ENCODE measurements at places on chromosomes 7 and 10.

GRCh38 chr10:131891929-131892805, 8.6 kb upstream of the PPP2R2D start:
- DNase-seq, result no peak

GRCh38 chr7:124009321-124009720, 23.5 kb downstream of the TMEM229A start:
- DNase-seq, result no peak

DNA sequence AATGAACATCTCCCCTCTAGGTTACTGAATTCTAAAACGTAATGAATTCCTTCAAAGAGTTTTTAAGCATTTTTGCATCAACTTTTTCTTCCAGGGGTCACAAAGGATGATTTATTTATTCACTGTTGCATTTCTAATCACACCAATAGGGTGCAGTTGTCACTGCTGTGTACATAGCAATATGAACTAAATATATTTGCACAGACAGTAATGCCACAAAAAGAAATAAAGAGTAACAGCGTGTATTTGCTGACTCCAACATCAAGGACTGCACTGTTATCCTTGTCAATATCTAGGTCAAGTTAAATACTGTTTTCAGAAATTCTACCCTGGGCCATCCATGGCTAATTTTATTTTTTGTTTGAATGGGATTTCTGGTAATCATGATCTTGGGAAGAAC, 138.0 kb downstream of the FRMD4A start:
- no peak for DNase-seq

DNA sequence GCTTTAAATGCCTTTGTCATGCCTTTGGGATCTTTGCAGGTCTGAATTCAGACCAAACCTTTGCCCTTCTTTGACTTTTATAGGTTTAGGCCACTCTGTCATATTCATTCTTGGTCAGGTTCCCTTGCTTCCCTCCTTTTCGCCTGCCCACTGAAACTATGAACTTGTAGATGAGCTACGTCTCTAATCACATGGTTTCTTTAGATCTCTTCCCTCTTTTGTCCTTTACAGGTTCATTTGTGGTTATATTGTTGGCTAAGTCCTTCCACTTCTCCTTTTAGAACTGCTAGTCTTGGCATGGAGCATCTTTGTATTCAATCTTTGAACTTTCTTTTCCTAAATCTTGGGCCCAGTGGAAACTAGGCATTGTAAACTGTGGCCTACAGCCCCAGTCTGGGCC, 104.0 kb upstream of the ZEB1 start:
- no peak for DNase-seq

DNA sequence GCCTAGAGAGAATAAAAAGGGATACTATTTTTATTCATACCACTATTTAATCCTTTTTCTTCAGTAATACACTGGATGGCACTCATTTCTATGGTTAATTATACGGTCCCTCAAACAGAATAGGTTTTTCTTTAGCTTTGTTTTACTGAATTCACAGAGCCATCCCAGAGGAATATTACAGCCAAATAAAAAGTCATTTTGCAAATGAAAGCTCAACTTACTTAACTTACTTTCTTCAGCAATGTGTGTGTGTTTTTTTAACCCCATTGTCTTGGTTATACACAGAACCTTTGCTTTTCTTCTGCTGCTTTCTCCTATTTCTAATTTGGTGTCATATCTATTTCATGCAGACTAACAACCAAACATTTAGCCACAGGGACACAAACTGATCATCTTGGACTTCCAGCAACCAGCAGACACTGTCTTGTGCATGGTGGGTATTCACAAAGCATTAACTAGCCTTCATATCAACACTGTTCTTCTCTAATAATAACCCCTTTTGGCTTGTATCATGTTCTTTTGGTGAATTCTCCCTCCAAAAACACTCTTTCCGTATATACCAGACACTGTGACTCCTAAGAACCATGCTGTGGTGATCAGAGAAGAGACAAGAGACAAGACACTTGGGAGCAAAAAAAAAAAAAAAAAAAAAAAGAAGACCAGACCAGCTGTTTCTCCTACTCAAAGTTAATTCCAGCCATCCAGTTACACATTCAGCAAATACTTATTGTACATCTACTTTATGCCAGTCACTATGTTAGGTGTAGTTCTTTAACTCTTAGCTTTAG, 40.4 kb downstream of the PIP4K2A start:
- no peak for DNase-seq

DNA sequence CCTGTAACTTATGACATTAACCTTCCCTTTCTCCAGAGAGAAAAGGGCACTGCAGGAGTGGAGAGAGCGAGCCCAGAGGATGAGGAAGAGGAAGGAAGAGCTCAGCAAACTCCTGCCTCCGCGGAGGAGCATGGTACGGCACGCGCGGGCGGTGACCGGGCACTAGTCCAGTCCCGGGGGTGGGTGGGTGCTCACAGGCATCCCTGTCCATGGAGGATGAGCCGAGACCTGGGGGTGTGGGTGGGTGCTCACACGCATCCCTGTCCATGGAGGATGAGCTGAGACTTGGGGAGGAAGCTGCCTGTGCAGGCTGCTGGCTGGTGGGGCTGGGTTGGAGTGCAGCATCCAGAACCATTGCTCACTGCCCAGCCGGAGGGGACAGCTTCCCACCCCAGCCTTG, 23.8 kb downstream of the LRRC27 start:
- DNase-seq, result no peak

DNA sequence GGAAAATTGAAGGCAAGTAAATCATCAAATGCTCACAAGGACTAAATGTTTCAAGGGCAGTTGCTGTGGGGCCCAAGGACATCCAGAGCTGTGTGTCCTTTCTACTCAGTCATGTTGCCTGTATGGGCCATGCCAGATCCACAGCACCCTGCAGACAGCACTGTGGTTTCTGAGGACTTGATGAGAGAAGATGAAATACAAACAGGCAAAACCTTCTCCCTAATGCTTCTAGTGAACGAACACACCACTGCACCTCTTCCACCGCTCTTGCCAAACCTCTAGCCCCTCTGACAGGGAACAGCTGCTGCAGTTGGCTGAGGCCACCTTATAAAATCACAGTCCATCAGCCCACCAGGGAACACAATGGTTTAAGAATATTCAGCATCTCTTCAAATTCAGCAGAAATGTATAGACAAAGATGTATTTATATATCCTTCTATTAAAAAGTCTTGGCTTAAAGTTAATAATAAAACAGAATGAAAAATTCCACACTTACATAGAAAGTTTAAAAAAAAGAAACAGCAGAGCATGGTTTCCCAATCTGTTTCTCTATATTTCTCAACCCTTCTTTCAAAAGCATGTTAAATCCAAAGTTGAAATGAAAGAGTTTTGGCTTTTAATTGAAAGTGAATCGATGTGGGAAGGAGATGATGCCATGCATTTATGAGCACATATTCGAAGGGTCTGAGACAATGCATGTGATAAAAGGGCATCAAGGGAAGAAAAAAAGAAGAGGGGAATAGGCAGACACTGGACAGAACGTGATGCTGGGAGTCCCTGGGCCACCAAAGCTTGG, 14.0 kb downstream of the CYP3A7 start:
- no peak for DNase-seq

DNA sequence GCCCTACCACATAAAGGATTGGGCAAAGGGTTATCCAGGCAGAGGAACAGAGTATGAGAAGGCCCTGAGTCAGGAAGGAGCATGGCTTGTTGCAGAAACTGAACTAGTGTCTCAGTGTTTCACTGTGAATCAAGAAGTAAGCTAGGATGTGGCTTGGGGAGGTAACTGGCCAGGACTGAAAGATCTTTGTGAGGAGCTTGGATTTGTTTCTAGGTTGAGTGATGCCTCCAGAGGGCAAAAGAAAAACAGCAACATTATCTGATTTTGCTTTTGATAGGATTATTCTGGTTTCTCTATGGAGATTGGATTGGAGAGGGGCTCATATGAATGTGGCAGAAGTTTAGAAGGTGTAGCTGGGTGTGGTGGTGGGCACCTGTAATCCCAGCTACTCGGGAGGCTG, 137.9 kb upstream of the HDAC9 start:
- DNase-seq, result no peak

GRCh38 chr7:116957874-116958273, 4.6 kb downstream of the ST7 start:
- no peak for DNase-seq

DNA sequence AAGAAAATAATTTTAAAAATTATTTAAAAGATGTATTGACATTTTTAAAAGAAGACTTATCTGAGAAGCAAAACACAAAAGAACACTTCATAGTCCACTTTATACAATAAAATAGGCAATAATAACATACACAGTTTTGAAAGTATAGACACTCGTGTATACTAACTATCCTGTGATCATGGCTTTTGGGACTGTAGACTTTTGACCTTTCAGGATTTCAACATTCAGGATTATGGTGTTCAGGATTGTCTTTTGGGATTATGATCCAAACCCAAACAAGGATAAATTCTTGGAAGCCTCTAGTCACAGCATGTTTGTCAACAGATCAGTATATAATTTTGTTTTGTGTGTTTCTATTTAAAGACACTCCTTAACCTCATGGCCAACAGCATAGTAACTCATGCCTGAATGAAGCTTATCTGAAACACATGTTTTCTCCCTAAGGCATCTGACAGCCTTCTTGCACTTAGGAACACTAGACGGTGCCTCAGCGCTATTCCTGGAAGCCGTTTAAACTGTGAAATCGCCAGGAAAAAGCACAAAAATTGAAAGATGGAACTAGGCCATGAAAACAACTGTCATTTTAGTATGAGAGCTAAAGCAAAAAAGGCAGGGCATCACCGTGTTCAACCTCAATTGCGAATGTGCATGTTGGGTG, 29.9 kb downstream of the GSAP start:
- peak; percentile 44 for DNase-seq

GRCh38 chr7:158472596-158472995, 115.0 kb downstream of the PTPRN2 start:
- DNase-seq, result no peak

DNA sequence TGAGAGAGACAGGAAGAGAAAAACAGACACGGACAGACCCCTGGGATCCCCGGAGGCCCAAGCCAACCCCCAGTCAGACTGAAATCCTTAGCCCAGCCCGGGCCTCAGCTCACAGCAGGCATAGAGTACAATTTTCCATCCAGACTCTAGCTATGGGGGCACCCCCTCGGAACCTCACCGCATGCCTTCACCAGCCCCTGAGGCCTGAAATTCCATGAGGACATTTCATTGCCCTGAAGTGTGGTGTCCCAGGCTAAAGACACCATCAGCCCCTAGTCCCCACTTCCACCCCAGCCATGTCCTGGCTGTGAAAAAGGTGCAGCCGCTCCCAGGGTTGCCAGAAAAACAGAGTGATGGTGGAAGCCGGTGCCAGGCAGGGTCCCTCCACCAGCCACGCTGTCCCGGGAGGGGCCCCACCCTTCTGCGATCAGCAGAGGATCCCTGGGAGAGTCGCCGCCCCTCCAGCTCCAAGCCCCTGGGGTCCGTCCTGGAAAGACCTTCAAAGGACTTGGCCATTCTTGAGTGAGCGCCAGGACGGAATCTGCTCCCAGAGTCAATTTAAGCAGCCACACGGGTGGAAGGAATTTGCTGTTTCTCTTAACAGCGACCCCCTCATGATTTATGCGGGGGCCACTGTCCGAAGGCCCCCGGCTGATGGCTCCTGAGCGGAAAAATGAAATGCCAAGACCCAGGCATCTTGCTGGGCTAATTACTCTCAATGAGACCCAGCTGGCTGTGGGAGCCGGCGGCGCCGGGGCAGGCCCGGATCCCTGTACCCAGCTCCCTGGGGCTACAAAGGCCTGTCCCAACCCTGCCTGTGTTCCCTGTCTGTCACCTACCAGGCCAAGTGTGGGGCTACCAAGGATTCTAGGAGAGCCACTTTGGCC, 23.2 kb downstream of the MYL10 start:
- DNase-seq, result no peak

GRCh38 chr10:6406220-6407033, 173.6 kb downstream of the PRKCQ start:
- DNase-seq, result no peak

DNA sequence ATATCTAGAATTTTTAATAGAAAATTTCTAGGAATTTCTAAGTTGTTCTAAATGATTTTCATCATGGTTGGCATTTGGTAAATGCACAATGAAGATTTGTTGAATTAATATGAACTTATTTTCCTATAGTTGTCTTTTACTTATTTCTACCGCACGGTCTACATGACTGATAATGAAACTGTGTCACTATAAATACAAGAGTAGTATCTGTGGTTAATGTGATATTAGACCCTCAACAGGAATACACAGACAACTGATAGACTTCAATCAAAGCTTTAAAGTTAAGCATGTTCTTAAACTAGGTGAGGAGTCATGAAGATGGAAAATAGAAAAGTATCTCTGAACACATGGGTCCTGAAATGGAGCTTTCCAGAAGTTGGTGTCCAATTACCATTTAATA, 297.9 kb upstream of the ETV1 start:
- DNase-seq, result no peak

- no peak for DNase-seq
Observed at GRCh38 chr7:70512761-70513160, 619.2 kb upstream of the GALNT17 start.

DNA sequence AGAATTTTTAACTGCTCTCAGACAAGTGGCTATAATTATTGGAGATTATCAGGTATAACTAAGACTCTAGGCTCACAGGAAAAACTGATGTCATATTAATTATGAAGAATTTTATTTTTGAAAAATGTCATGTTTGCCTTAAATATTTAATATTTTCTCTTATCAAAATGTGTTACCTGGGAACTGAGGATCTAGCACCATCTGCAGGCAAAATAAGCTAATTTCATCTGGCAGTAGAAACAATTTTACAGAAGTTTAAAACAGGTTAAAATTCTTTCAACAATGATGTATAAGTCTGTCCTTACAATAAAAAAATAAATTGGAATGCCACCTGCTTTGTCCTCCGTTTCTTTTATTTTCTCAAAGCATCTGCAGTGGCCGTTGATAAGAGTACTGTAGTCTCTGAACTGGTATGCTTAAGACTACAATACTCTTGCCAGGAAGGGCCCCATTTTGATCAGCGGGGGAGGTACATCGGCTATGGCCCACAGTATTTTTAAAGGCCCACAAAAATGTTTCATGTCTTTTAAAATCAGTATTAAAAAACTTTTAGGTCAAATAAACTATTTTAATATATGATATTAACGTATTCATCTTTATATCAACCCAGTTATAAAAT, 81.3 kb downstream of the VWDE start:
- DNase-seq, result no peak

DNA sequence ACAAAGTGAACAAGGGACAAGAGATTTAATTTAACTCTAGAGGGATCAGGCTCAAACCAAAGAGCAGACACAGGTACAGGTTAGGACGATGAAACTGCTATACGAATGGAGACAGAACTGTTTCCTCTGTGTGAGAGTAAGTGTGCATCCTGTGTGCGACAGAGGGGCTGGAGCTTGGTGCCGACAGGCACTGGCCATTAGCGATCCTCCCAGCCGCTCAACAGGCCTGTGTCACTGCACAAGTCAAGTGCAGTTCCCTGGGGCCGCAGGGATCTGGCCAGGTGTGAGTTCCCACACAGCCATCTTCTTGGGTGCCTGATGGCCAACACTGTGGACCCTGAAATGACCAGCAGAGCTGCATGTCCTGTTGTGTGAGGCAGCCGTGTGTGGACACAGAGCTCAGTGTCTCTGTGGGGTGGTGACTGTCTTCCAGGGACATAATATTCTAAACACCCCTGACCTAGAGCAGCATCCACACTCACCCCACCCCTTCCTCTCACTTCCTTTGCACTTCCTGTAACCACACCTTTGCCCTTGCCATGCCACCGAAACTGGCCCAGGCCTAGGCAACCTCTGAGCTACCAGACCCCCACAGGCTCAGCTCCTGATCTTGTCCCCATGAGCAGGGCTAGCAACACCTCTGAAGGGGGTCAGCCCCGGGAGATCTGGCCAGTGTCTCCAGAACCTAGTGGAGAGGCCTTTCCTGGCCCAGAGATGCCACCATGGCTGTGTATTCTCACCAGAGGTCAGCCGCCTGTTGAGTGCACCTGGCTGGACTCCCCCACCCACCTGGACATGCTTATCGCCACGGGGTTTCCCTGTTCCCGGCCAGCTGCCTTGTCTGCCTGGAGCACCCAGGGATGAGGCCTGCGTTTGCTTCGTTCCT, 11.7 kb upstream of the TBRG4 start:
- DNase-seq, result no peak
